CD14-positive monocyte (primary cell): ENCODE measurements at places on chromosomes 12 and 14. TPM values are rescaled to one million over a fixed set of nuclear protein-coding genes. Genes with fewer than 3 reads are reported as not detected.

MEG3 gene
- polyA plus RNA-seq: not detected

PIANP gene
- not detected for polyA plus RNA-seq

ARPC3 gene
- 133 and 170 TPM in 2 replicates for polyA plus RNA-seq

PPP1R1A gene
- not detected for polyA plus RNA-seq

PIWIL1 gene
- polyA plus RNA-seq: not detected

ABCC9 gene
- not detected for polyA plus RNA-seq

LTBP2 gene
- 0.24 and 0.37 TPM in 2 replicates for polyA plus RNA-seq

ASIC1 gene
- polyA plus RNA-seq: not detected

SDR9C7 gene
- not detected in 2 replicates for polyA plus RNA-seq

RFX4 gene
- not detected for polyA plus RNA-seq

TMEM19 gene
- 4.7 and 9.1 TPM in 2 replicates for polyA plus RNA-seq

DACT1 gene
- polyA plus RNA-seq: 0.01 and 0.09 TPM in 2 replicates

SMCO2 gene
- polyA plus RNA-seq: not detected

GALNT4 gene
- polyA plus RNA-seq: 12.9 TPM

DNA sequence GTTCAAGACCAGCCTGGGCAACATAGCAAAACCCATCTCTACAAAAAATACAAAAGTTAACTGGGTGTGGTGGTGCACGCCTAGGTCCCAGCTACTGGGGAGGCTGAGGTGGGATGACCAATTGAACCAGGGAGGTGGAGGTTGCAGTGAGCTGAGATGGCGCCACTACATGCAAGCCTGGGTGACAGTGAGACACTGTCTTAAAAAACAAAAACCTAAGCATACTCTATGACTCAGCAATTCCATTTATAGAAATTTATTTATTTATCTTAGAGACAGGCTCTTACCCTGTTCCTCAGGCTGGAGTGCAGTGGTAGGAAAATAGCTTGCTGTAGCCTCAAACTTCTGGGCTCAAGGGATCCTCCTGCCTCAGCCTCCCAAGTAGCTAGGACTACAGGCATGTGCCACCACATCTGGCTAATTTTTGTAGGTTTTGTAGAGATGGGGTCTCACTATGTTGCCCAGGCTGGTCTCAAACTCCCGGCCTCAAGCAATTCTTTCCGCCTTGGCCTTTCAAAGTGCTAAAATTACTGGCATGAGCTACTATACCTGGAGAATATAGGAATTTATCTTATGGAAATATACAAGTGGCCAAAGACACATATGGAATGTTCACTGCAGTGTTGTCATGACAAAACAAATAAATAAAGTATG lies 43.3 kb downstream of the NCKAP5L start:
- no peaks in the 10 kb centered on the region for H3K27me3 ChIP-seq
- no peak overlapping the region for H3K4me3 ChIP-seq
- no peaks in the 10 kb centered on the region for H3K36me3 ChIP-seq
- H3K4me1 ChIP-seq: peaks cover 9% of the 10 kb centered on the region

GRCh38 chr12:11747969-11748368 lies 98.5 kb downstream of the ETV6 start:
- H3K4me3 ChIP-seq: no peak overlapping the region
- H3K27ac ChIP-seq: peak overlapping the region; percentile 100
- DNase-seq: no peak

DNA sequence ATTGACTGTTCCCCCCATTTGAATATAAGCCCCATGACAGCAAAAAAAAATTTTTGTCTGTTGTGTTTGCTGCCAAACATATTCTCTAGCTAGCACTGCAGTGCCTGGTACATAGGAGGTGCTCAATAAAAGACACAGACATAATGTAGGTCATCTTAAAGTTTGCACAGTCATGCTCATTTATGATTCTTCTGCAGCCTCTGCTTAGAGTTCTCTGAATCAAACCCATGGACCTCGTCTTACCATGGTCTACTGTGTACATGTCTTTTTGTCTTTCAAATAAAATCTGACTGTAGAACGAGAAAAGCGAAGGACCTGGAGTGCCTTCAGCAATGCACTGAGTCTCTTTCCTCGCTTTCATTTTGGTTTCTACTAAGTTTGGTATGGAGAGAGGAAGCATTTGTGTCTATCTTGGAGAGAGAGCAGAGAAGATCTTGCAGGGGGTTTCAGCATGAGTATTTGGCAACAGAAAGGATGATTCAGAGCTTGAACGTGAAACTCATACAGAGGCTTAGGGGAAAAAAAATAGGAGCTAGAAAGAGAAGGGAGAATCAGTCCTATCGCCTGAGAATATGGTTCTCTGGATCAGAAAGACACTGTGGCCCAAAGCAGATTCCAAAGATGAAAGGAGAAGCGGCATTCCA lies 38.8 kb upstream of the TMCC3 start:
- H3K4me3 ChIP-seq: no peak overlapping the region
- peaks cover 25% of the 10 kb centered on the region for H3K4me1 ChIP-seq
- H3K27me3 ChIP-seq: no peaks in the 10 kb centered on the region
- H3K36me3 ChIP-seq: no peaks in the 10 kb centered on the region
- H3K27ac ChIP-seq: peak overlapping the region; percentile 23

DNA sequence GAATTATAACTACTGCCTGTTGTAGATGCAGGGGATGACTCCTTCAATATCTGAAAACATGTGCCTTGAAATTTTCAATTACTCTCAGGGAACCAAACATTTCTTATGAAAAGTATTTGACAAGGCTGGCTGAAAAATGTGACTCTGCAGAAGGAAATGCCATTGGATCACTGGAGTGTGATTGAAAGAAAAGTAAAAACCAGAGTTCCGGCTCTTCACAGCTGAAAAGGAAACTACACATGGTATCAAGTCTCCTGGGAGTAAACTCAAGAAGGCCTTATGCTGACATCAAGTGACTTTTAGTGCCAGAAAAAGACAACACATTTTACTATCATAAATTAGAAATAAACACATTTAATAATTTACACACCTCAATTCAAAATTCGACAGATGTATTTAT lies 693.0 kb downstream of the LRFN5 start:
- H3K27me3 ChIP-seq: no peaks in the 10 kb centered on the region
- DNase-seq: no peak
- no peak overlapping the region for H3K4me3 ChIP-seq
- H3K27ac ChIP-seq: no peak overlapping the region
- no peaks in the 10 kb centered on the region for H3K36me3 ChIP-seq
- no peaks in the 10 kb centered on the region for H3K4me1 ChIP-seq

- DNase-seq: no peak
- H3K27me3 ChIP-seq: no peaks in the 10 kb centered on the region
- no peak overlapping the region for H3K4me3 ChIP-seq
- H3K4me1 ChIP-seq: no peaks in the 10 kb centered on the region
Observed at GRCh38 chr12:112362310-112362709, 19.9 kb downstream of the HECTD4 start.

DNA sequence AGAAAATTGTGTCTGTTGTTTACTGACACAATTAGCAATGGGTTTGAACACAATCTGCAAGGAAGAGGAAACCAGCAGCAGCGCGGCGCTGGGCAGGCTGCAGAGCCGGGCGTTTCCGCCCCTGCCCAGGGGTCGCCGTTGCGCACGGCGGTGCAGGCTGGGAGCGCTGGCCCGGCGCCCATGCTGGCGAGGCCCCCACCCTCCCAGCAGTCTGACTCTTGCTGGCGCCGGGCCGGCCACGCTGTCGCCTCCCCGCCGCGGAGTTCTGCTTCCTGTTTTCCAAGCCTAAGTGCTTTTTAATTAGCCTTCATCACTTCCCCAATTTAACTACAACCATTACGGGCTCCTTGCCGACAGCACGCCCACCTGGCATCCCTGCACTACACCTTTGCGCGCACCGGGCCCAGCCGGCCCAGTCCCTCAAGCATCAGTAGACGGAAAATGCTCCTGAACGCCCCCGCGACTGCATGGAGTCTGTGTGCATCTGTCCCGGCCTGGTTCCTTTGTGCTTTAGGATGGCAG lies 212.1 kb downstream of the GXYLT1 start:
- H3K27ac ChIP-seq: peak overlapping the region; percentile 58
- no peaks in the 10 kb centered on the region for H3K27me3 ChIP-seq
- H3K36me3 ChIP-seq: no peaks in the 10 kb centered on the region
- H3K4me3 ChIP-seq: peak overlapping the region; percentile 55
- DNase-seq: peak; percentile 84

DNA sequence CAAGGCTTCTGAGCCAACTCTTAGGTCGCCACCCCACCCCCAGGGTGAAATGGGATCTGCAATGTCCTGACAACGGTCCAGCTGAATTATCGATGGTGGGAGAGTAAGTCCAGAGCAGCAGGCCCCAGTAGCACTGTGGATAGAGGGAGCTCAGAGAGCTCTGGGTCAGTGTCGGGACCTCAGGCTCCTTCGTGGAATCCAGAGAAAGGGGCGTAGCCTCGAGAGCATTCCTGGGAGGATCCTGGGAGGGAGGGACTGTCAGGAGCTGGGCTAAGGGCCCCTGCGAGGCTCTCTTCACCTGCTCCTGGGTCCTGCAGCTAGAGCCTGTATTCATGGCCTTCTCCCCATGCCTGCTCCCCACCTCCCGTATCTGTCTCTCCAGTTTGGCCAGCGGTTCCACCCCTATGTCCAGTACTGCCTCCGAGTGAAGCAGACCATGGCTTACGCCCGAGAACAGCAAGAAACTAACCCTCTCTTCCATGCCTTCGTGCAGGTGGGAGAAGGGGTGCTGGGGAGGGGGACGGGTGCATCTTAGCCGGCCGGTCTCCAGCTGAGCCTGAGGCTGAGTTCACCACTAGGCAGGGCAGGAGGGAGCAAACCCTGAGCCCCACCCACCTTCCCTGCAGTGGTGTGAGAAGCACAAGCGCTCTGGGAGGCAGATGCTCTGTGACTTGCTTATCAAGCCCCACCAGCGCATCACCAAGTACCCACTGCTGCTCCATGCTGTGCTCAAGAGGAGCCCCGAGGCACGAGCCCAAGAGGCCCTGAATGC lies 6.6 kb downstream of the PLEKHG6 start:
- no peak for DNase-seq
- peaks cover 8% of the 10 kb centered on the region for H3K4me1 ChIP-seq
- H3K36me3 ChIP-seq: no peaks in the 10 kb centered on the region
- H3K27ac ChIP-seq: no peak overlapping the region
- H3K4me3 ChIP-seq: no peak overlapping the region
- H3K27me3 ChIP-seq: peaks cover 7% of the 10 kb centered on the region

- H3K36me3 ChIP-seq: peaks cover 38% of the 10 kb centered on the region
- no peak overlapping the region for H3K27ac ChIP-seq
- no peak for DNase-seq
Observed at GRCh38 chr12:53193985-53194716, 12.9 kb downstream of the ITGB7 start.

DNA sequence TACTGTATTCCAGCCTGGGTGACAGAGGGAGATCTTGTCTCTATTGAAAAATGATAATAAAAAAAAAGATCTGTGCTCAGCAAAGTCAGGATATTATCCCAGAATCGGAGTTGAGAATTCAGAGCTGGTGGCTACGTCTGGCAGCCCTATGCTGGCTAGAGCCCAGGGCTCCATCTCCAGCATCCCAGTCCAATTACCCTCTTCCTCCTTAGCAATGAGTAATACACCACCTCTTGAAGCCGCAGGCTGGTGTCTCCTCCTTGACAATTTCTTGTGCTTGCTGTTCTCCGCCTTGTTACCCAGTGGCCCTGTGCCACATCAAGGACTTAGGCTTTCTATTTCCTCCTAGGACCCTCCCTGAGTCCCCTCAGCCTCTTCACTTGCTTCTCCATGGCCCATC lies 38.4 kb upstream of the DDX11 start:
- no peaks in the 10 kb centered on the region for H3K4me1 ChIP-seq
- no peak for DNase-seq
- H3K36me3 ChIP-seq: no peaks in the 10 kb centered on the region
- H3K27ac ChIP-seq: no peak overlapping the region

DNA sequence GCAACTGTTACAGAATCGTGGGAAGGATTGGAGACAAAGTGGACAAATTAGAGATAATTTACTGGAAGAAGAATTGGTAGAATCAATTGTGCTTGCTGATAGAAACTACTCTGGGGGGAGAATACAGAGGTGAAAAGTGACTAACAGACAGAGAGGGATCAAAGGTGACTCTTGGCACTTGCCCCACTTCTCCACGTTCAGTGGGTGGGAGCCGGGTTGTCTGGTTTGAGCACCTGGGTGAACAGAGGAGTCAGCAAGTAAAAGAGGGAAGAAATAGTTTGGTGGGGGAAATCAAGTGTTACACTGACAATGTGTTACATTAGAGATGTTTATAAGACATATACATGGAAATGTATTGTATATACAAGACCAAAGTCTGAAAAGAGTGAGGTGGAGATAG lies 69.1 kb downstream of the PPP2R5E start:
- H3K4me1 ChIP-seq: peaks cover 53% of the 10 kb centered on the region
- no peak overlapping the region for H3K27ac ChIP-seq
- H3K36me3 ChIP-seq: no peaks in the 10 kb centered on the region
- DNase-seq: no peak
- no peak overlapping the region for H3K4me3 ChIP-seq

GRCh38 chr12:128726886-128727285 lies 96.9 kb downstream of the SLC15A4 start:
- H3K4me3 ChIP-seq: no peak overlapping the region
- H3K27me3 ChIP-seq: no peaks in the 10 kb centered on the region
- H3K36me3 ChIP-seq: no peaks in the 10 kb centered on the region
- no peak overlapping the region for H3K27ac ChIP-seq

- H3K27me3 ChIP-seq: no peaks in the 10 kb centered on the region
- no peak overlapping the region for H3K27ac ChIP-seq
- no peak for DNase-seq
- H3K4me3 ChIP-seq: no peak overlapping the region
Observed at GRCh38 chr12:93679308-93679925, 2.2 kb downstream of the CRADD start.

GRCh38 chr12:76556368-76556767 lies 3.2 kb downstream of the OSBPL8 start:
- H3K4me3 ChIP-seq: no peak overlapping the region
- no peaks in the 10 kb centered on the region for H3K27me3 ChIP-seq
- peak overlapping the region; percentile 12 for H3K27ac ChIP-seq
- H3K36me3 ChIP-seq: no peaks in the 10 kb centered on the region

GRCh38 chr14:53703457-53703856 lies 253.2 kb downstream of the BMP4 start:
- no peak for DNase-seq
- H3K4me1 ChIP-seq: no peaks in the 10 kb centered on the region
- no peaks in the 10 kb centered on the region for H3K36me3 ChIP-seq
- no peak overlapping the region for H3K27ac ChIP-seq

DNA sequence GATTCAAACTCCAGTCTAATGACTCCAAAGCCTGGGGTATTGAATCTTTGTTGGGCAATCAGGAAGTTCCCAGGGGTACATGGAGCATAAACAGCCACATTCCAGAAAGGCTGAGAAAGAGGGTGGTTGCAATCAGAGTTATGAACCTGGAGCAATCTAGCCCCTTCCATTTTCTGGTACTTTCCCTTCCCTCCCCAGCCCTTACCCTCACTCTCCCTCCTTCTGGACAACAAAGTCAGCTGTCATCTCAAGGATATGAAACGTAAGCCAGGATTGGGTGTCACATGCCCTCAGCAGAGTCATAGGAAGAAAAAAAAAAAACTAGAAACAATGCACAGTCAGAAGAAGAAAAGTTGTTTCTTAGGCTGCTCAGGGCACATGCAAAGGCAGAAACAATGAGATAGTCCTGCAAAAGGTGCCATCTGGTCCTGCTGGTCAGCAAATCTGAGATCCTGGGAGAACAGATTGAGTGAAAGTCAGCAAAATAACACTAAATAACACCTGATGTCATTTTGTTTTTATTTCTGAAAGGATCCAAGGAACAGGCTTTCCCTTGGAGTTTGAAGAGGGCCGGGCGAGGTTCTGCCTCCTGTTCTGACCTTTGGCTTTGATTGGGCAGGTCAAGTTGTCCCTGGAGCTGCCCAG lies 27.1 kb downstream of the TMEM229B start:
- no peak overlapping the region for H3K4me3 ChIP-seq
- no peak overlapping the region for H3K27ac ChIP-seq
- no peak for DNase-seq
- H3K36me3 ChIP-seq: no peaks in the 10 kb centered on the region
